Left renal cortex interstitium (tissue), 4 donors: ENCODE measurements at places on chromosomes 12 and 14. TPM values are rescaled to one million over a fixed set of nuclear protein-coding genes. Genes with fewer than 3 reads are reported as not detected.

Gene PIK3C2G
- 3.4 TPM for polyA plus RNA-seq

Gene GARIN6
- polyA plus RNA-seq = not detected

DNA sequence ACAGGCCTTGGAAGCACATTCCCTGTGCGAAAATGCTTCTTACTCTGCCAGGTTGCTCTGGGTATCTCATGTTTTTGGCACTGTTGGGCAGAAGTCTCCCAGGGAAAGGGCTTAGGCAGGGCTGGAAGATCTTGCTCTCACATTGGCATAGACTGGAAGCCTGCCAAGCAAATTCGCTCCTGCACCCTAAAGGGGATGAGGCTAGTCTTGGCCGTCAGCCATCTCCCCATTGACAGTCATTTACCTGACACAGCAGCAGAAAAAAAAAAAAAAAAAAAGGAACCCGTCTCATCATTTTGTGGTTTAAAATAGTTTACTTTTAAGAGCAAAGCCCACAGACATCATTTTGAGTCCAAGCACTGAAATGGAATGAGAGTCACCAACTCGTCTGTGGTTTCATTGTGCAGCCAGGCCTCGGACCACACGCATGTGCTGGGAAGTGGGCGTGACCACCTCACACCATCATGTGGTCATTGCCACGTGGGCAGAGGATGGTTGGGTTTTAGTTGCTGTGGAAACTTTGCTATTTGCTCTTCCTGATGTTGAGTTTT lies 84.8 kb downstream of the NRXN3 start:
- no peak for DNase-seq

- no peak for DNase-seq
Observed at GRCh38 chr12:68587448-68587873, 23.2 kb upstream of the RAP1B start.

DNA sequence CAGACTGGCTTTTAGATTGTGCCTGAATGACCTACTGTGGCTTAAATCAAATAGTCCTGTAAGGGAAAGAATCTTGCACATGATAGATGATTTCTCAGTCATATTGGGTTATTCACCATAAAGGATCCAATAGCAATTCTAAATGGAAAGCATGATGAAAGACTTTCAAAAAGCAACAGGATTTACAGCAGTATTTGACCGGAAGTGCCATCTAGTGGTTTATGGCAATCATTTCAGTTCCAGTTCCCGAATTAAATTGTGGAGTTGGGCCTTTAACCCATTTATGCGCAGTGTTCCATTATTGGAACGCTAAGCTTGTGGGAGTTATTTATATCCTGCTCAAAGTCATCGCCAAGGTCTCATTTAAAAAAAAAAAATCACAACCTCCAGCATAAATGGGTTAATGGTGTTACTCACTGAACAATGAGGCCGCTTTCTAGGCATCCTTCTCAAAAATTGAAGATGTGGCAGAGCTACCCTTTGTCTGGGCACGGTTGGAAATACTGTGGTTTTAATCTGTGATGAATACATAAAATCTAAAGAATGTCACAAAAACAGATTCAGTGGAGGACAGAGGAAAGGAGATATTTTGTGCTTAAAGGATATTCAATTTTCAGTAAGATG lies 60.8 kb upstream of the REP15 start:
- no peak for DNase-seq

- DNase-seq = no peak
Observed at GRCh38 chr14:77281852-77282410, 10.9 kb upstream of the NGB start.
